ENCODE measurements at places on chromosomes 6 and 20.

DNA sequence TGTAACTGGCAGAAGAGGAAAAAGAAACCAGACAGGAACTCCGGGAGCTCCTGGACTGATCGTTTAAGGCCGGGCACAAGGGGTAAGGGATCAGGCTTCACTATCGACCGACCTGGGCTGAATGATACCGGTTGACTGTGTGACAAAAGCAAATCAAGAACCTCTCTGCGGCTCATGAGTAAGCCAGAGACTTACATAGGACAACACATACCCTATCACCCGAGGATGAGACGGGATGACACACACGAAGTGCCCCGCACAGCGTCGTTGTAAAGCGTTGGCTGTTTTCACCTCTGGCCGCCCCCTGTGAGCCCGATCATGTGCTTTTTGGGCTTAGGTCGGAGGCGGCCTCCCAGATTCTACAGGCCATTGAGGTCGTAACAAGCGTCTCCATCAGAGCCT is 695 bp upstream of the TGIF2 start:
- DNase-seq, result peak; percentile 51

- DNase-seq, result no peak
Measured at GRCh38 chr6:113488061-113488460, 369.1 kb upstream of the MARCKS start.

- DNase-seq, result no peak
Measured at GRCh38 chr6:105107207-105107606, 72.6 kb downstream of the POPDC3 start.

DNA sequence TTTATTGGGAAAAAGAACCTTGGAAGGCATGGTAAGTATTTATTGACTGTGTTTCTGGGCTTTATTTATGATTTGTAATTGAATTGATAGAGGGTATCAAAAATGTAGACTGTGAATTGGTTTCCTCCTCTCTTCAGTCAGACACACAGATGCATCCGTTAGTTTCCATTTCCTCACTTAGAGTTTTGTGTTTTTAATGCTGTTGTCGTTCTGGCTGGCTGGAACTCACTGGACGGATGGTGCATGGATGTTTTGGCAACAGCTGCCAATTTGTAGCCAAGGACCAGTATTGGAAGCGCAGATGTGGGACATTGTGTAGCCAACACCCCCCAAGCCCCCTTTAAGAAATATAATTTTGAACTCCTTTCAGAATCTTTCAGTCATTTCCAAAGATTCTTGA is 134.5 kb downstream of the JARID2 start:
- DNase-seq, result no peak

GRCh38 chr20:51894201-51894600 is 91.9 kb upstream of the SALL4 start:
- DNase-seq, result no peak

DNA sequence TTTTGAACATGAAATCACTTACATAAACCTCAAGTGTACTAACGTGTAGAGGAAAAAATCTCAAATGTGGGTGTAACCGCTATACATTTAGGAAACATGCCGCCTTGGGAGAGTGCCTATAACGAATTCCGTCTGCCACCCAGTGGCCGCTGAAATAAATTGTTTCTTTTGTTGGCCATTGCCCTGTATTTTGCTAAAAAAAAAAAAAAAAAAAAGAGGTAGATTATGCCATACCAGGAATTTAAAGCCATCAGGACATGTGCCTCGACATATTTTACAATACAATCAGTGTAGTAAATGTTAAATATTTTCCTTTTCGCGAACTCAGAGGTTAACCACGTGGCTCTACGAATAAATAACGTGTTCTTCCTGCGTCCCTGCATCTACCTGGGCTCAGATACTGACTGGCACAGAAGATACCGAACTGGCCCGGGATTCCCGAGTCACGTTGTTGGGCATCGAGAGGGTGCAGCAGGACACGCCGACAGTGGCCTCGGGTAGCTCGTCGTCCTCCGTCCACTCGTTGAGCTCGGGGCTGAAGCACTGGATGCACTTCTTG is 14.3 kb downstream of the KLHL31 start:
- peak; percentile 51 for DNase-seq

DNA sequence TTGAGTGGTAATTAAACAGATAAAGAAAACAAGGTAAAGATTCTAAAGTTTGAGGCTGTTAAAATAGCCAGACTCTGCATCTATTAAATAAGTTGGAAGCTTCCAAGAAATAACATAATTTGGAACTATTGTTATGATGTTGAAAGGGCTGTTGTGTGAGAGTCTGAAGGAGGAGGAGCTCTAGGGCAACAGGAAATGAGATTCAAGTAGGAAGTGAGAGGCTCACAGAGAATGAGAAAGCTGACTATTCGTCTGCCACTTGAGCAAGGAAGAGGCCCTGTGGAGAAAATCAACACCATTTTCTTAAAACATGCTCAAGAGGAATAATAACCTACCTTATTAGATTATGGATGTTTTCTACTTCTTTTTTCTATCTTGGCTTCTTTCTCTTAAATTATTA is 185.2 kb downstream of the SLC24A3 start:
- no peak for DNase-seq

GRCh38 chr6:149864578-149865535 is 698 bp upstream of the LRP11 start:
- peak; percentile 21 for DNase-seq

GRCh38 chr20:61797200-61797599 is 268.5 kb downstream of the TAF4 start:
- DNase-seq, result no peak

GRCh38 chr20:13822459-13822858 is 37.6 kb downstream of the NDUFAF5 start:
- DNase-seq, result no peak

DNA sequence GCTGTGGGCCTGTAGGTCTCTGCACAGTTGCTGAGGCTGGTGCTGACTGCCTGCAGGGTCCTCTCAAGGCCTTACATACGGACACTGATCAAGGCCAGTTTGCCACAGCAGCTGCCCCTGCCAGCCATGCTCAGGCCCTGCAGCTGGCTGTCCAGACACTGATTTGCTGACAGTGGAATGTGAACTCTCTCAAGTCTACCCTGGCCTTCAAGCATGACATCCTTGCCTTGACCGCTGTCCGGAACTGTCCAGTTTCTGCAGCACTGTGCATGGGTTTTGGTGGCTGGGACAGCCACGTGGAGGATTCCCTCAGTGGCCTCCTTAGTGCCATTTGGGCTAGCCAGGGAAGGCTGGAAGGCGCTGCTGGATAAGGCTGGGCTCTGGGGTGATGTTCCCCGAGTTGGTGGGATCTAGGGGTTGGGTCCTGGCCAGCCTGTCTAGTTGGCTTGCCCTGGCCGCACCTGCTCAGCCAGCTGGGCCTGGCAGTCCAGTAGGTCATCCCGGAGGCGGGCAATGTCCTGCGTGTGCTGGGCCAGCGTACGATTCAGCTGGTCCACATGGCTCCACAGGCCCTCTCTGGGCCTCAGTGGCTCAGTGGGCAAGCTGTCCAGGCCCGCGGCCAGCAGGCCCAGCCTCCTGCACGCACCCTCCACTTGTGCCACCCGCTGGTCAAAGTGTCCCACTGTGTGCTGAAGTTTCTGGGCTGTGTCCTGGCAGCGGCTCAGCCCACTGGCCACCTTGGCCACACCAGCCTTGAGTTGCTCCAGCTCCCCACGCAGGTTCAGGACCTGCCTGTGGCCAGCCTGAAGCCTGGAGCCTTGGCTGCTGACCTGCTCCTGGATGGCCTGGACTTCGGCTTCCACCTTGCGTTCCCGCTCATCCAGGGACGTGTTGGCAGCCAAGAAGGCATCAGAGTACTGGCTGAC is 5.5 kb downstream of the EMILIN3 start:
- DNase-seq, result no peak

DNA sequence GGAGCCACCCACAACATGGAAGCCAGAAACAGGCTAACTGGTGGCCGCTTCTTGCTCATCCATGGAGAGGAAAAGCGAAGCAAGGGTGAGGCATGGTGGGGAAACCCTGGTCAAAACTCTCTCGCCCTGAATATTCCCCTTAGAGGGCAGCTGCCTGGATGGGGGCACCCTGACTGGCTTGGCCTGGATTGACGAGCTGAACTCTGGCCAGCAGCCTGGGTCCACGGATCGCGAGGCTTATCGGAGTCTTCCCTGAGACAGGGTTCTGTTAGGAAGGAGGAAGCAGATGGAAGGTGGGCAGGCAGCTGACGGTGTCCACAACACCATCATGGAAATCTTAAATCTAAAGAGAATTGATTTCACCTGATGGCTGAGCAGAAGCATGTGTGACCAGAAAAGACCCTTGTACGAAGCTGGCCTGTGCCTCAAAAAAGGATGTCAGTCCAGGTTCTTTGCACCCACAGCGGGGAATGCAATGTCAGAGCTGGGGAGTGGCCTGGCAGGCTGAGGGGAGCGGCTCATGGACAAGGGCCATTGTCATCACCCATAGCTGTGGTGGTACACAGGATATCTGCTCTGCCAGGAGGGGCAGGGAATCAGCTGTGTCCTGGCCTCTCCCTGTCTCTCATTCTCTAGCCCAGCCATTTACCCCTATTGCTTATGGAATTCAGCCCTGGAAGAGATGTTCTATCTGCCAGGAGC is 109.4 kb upstream of the SNX9 start:
- no peak for DNase-seq

DNA sequence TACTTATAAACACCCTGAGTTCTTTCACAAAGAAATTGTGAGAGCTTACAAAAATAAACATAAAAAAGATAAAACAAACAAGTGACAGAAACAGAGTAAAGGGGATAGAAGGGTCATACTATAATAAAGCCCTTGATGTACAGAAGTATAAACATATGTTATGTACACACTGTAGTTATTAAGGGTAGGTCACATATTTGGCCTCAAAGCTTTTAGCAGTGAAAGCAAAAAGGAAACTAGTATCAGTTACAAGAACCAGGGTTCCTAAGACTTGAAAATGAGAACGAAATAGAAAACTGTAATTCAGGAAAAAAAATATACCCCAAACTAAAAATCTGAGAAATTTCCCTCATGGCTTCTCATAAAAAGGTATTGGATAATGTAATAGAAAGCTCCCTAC is 380.6 kb downstream of the HDGFL1 start:
- no peak for DNase-seq

DNA sequence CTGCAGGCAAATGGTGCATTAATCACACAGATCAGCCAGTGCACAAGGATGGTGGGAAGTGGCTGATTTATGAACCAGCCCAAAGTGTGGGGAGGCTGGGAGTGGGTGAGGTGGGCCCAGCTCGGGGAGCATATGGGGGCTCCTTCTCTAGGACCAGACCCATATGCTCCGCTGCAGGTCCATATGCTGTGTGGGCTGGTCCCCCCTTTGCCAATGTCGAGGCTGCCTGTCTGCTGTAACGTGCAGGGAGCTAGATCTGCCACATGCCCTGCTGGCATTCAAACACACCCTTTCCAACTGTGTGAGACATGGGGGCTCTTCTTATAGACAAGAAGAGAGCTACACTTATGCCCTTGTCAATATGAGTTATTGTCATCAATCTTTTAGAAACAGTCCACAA is 566.3 kb downstream of the DHX35 start:
- no peak for DNase-seq

- no peak for DNase-seq
Measured at GRCh38 chr6:140977403-140977802, 1155.3 kb upstream of the GJE1 start.

GRCh38 chr6:157989541-157990289 is 8.1 kb downstream of the SYNJ2 start:
- no peak for DNase-seq

DNA sequence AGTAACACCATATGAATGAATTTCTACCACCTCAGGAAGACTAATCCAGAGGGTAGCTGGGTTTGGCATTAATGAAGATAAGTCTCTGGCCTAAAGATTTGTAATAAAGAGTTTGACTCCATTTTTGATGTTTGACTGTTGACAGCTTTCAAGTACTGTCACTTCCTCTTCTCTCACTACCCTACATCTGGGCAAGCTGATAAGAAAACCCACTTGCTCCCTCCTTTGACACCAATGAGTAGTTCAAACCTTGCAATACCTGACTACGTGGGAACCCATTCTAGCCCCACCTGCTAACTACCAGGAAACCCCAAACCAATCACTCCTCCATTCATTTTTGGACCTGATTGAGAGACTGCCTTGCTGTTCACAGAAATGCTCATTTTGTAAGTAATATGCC is 621.5 kb downstream of the TENT5A start:
- no peak for DNase-seq

DNA sequence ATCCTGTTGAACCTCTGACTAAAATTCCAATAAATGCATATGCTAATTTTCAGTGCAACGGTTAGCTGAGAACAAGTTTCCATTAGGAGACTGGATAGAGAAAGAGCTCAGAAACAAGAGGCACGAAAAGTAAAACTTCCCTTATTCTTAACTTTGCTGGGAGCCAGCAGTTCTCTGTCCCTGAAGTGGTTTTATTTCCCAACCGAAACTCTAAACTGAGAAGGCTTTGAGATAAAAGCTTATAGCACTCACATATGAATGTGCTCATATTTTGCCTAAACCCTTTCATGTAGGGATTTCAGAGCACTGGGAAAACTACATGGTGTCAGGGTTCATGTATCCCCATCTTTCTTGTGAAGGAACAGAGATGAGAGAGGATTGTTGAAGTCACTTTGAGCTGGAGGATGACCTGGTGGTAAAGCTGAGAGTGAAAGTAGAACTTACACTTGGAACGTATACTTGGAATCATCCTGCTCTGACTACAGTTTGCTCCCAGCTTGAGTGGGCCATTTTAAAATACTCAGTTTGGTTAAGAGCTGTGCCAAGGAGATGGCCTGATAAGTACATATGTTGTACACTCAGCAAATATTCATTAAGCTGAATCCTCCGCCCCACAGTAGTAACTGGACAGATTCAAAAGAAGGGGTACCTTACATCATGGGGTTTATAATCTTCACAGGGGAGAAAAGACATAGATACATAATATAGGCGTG is 324.2 kb upstream of the CNR1 start:
- DNase-seq, result no peak

- DNase-seq, result peak; percentile 11
Measured at GRCh38 chr20:19661717-19662636, 96.1 kb upstream of the RIN2 start.

- DNase-seq, result no peak
Measured at GRCh38 chr6:52995913-52996645, 995 bp upstream of the GSTA4 start.

GRCh38 chr6:135043364-135043763 is 11.3 kb downstream of the HBS1L start:
- no peak for DNase-seq

DNA sequence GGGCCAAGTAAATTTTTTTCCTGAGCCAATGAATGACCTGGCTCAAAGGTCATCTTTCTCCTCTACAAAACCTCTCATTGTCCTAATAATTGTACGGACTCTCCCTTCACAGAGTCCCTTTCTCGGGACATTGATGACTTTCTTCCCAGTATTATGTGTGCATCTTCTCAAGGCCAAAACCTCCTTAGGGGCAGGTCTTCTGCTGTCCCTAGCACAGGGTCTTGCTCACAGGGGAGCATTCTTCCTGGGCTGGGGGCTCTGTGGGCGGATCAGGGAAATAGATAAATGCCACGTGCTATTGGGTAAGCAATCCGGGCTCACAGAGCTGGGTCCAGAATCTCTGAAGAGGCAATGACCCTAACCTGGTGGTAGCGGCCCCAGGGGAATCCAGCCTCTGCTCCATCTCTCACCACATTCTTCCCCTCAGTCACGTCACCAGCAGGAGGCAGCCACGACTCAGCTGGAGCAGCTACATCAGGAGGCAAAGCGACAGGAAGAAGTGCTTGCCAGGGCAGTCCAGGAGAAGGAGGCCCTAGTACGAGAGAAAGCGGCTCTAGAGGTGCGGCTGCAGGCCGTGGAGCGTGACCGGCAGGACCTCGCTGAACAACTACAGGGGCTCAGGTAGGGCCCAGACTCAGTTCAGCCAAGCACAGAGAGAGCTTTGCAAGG is 23.5 kb downstream of the CEP250 start:
- DNase-seq, result no peak

All from activated T-helper 1 cell treated with anti-CD3 and anti-CD28 coated beads, Interleukin-12 subunit alpha, Interleukin-12 subunit beta, Interleukin-2, Interleukin-4 antibody, amounts not matched to agents 30 ng/mL and 10 ng/mL and 1 ng/mL, durations not matched to agents 14 hours and 24 hours and 36 hours (primary cell).